Stimulated activated CD4-positive, alpha-beta T cell treated with anti-CD3 and anti-CD28 coated beads, Interleukin-4, amount 100 ng/mL, for 24 hours (primary cell): ENCODE measurements at places on chromosomes 3 and 15.

GRCh38 chr3:99516936-99517335, 121.5 kb upstream of the COL8A1 start:
- no peak for DNase-seq

DNA sequence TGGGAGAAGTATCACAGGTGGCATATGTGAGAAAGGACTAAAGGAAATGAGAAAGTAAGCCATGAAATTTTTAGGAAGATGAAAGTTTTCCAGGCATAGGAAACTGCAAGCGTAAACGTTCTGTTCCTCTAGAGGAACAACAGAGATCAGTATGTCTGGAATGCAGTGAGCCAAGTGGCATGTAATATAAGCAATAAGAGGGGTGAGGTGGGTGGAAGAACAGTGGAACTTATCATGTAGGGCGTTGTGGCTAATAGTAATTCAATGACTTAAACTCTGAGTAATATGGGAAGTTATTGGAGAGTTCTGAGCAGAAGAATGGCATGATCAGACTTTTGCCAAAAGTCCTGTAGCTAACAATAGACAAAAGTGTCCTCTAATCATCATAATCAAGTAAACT, 902.9 kb downstream of the EPHA3 start:
- no peak for DNase-seq

- no peak for DNase-seq
These were observed 228.1 kb downstream of the SNRPN start for GRCh38 chr15:25182736-25183445.

GRCh38 chr3:99783011-99783573, 34.6 kb upstream of the CMSS1 start:
- no peak for DNase-seq

DNA sequence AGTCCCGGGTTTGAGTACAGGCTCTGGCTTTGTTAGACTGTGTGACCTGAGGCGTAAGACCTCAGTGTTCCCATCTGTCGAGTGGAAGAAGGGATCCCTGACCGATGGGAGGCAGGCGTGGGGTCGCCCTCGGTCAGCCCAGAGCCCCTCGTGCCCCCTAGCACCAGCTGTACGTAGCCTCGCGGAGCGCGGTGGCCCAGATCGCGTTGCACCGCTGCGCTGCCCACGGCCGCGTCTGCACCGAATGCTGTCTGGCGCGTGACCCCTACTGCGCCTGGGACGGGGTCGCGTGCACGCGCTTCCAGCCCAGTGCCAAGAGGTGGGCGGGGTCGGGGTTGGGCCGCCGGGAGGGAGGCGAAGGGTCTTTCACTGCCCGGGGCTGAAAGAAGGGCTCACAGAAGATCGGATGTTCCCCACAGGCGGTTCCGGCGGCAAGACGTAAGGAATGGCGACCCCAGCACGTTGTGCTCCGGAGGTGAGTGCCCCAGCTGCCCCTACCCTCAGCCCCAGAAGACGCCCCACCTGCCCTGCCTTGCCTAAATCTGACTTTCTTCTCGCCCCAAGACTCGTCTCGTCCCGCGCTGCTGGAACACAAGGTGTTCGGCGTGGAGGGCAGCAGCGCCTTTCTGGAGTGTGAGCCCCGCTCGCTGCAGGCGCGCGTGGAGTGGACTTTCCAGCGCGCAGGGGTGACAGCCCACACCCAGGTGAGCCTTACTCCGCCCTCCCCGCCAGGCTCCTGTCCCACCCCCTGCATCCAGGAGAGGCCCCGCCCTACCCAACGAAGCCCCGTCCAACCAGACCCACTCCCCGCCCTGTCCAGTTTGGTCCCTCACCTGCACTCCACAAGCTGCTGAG, 3.5 kb upstream of the LSMEM2 start:
- DNase-seq = no peak

GRCh38 chr3:48459331-48459730, 12.8 kb downstream of the ATRIP start:
- no peak for DNase-seq
